Stimulated activated CD8-positive, alpha-beta memory T cell treated with anti-CD3 and anti-CD28 coated beads, Interleukin-7, amount 100 ng/mL, for 24 hours (primary cell): ENCODE measurements at places on chromosomes 11 and 22.

DNA sequence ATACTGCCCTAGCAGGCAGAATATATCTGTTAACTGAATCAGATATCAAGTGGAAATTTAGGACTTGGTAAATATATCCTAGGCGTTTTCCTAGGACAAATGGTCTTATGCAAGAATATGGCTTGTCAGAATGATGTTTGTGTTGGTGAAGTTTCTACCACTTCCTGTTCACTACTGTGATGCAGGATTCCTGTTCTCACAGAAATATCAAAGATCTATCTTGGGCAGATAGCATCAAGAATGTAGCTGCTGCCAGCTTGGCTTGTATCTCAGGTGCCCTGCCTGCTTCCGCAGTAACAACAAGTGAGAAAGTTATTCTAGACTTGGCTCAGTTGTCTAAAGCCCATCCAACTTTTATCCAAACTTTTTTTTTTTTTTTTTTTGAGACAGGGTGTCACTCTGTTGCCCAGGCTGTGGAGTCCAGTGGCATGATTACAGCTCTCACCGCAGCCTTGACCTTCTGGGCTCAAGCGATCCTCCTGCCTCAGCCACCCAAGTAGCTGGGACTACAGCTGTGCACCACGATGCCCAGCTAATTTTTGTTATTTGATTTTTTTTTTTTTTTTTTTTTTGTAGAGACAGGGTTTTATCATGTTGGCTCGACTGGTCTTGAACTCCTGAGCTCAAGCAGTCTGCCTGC, 61.3 kb downstream of the PPME1 start:
- no peak for DNase-seq

DNA sequence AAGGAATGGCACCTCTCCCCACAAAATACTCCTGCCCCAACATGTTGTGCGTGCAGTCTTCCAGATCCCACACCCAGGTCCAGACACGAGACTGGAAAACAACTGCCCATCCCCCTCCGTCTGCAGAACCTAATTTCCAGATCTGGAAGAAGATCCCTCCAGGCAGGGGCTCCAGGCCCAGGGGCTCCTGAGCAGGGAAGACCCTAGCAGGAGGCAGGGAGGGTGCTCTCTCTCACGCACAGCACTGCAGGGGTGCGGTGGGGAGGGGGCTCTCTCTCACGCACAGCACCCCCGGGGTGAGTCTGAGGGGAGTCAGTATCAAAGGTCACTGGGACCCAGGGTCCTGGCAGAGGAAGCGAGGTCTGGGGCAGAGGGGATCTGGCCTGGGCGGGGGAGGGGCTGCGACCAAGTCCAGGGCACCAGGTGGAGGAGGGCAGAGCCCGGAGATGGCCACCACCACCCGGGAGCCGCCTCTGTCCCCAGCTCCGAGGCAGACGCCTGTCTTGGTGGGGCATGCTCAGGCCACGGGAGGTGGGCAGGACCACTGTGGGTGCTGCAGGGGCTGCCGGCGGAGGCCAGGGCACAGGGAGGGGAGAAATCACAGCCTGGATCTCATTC, 1.7 kb downstream of the MLC1 start:
- DNase-seq: no peak

GRCh38 chr11:70491696-70492472, 93.6 kb downstream of the CTTN start:
- no peak for DNase-seq

DNA sequence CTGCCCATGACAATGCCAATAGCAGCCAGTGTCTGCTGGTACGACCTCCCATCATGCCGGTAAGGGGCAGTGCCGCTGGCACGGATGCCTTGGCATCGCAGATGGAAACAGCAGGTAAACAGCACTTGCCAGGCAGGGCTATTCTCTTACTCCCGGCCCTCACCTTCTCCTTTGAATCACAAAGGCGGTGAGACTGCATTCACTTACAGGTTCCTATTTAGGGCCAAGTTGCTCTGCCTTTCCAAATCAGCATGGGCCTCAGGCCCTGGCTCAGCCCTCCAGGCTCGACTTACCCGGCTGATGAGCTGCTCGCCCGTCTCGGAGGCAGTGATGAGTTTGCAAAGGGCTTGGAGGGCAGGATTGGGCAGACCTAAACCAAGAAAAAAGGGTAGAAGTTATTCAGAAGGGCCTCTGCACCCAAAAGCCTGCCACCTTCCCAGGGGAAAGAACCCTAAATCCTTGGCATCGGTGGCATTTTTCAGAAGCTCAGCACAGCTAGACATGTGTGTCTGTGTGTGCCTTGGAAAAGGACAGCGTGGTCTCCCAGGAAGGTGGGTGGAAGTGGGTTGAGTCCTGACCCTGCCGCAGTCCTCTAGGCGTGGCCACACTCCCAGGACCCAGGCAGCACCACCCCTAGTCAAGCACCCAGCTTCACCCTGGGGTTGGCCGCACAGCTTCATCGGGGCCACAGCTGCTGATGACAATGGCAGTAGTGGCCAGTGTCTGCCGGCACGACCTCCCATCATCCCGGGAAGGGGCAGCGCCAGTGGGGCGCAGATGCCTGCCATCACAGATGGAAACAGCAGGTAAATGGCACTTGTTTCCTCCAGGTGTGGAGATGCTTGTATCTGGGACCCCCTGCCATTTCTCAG, 73.5 kb upstream of the PITPNB start:
- no peak for DNase-seq

- DNase-seq: no peak
Observed at GRCh38 chr11:68117853-68118470, 3.2 kb downstream of the CHKA start.

DNA sequence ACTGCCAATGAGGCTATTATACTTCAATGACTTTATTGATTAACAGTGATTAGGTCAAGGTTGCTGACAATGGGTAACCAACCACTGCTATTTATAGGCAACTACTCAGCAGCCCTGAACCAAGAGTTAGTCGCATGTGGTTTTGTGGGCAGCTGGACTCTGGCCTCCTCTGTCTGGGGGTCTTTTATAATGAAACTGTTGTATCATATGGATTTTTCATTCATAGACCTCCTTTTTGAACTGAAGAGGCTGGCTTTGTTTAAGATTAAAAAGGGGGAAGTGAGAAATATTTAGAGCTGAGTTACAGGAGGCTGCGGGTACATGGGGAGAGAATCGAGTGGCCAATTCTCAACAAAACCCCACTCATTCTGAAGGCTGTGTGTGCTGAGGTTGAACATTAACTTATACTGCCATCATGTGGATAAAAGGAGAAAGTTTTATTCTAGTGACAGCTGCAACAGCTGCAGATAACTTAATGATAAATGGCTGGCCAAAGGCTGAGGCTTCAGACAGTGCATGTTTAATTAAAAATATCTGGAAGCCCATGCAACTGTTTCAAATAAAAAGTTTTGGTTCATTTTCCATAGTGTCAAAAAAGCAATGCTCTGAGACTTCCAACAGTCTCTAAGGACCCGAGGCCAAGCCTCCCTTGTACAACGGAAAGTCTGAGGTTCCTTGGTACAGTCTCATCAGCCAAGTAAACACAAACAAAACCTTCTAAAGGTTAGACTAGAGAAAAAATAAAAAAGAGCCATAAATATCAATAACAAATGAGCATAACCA, 682.6 kb downstream of the KCNA4 start:
- no peak for DNase-seq

GRCh38 chr11:66118847-66119246, 48.8 kb downstream of the PACS1 start:
- DNase-seq: no peak

- DNase-seq: no peak
Observed at GRCh38 chr22:45551310-45552016, 48.8 kb downstream of the FBLN1 start.

DNA sequence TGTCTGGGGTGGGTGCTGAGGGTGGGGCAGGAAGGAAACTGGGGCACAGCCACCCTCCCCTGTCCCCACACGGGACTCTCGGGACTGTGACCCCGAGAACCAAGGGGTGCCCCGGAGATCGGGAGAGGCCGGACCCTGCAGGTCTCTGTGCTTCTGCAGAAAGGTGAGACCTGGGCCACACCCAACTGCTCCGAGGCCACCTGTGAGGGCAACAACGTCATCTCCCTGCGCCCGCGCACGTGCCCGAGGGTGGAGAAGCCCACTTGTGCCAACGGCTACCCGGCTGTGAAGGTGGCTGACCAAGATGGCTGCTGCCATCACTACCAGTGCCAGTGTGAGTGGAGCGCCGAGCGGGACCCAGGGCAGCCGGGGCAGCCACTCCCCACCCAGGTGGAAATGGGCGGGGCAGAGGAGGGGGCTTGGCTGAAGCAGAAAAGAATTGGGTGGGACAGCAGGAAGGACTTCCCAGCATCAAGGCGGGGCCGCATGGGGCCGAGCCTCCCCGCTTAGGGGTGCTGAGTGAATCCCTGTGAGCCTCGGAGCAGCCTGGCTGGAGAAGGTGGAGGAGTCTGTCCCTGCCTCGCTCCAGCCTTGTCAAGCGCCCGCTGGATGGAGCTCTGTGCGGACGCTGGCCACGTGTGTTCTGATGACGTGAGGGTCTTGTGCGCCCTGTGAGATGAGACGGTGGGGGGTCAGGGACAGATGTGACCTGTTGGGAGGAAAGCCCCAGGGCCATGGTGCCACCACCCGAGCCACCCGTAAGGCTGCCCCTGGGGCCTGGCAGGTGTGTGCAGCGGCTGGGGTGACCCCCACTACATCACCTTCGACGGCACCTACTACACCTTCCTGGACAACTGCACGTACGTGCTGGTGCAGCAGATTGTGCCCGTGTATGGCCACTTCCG, 29.3 kb upstream of the MUC5B start:
- DNase-seq: no peak

DNA sequence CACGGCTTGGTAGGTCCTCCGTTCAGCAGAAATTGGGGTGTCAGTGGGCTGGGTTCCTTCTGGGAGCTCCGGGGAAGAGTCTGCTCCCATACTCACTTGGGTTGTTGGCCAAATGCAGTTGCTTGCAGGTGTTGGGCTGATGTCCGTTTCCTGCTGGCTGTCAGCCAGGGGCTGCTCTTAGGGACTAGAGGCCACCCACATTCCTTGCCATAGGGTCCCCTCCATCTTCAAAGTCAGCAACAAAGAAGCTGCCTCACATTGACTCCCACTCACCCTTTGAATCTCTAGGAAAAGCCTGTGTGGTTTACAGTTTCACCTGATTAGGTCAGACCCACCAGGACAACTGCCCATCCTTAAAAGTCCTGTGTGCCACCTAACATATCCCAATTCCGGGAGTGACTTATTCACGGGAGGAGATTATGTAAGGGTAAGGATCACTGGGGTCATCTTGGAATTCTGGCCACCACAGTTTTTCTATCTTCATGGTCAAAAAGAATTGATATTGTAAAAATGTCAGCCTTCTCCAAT, 43.0 kb downstream of the TPCN2 start:
- DNase-seq: no peak

DNA sequence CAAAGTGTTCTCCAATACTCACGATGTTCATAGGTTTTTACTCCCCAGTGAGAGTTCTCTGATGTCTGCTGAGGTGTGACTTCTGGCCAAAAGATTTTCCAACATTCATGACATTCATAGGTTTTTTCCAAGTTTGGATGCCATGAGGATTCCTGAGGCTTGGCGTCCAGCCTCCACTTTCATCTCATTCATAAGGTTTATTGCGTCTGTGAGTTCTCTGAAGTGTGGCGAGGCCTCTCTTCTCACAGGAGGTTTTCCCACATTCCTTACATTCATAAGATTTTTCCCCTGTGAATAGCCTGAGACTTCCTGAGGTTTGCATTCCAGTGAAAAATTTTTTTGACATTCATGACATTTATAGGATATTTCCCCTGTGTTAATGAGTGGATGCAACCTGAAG, 1014.1 kb downstream of the LRRC4C start:
- no peak for DNase-seq

DNA sequence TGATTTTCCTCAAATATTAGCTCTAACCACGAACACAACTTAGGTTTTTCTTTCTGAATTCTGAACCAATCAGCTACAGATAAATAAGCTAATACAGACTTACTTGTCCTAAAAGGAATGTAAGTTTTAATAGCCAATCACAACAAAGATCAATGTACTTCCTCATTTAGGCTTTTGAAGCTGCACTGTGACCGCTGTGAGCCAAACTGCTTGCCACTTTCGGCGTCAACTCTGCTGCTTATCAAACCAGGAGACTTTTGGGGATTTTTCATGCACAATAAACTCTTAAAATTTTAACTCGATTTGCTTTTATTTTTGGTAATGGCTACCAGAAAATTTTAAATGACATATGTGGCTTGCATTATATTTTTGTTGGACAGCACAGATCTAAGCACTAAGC, 92.5 kb downstream of the TMPRSS5 start:
- DNase-seq: no peak

GRCh38 chr22:19654338-19654987, 59.8 kb upstream of the SEPTIN5 start:
- no peak for DNase-seq

DNA sequence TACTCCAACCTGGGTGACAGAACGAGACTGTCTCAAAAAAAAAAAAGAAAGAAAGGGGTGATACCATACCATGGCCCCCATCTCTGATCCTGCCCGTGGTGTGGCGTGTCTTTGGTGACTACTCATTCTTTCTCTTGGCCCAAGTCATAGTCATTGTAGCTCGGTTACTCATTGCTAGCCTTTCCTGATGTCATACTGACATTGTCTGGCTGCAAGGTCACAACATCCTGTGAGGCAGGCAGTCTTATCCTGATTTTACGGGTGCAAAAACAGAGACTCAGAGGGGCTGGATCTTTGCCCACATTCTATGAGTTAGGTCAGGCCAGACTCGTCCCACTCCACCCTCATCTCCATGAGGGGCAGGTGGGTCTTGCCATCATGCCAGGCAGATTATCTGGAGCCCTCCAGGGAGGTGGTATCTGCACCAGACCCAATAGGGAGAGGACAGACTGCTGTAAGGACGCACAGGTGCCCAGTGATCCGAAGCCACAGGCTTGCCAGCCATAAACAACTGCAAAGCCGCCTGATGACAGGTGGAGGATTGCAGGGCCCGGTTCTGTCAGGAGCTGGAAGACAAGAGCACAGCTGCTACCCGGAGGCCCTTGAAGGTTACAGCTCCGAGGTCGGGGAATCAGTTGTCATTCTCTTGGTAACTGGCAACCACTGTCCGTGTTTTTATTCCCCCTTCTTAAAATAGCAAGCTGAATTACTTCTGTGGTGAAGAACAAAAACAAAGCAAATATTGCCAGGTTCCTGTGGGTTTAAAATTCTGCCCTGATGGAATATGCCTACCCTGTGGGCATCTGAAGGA, 13.8 kb downstream of the TOM1 start:
- DNase-seq: no peak

- no peak for DNase-seq
Observed at GRCh38 chr11:92875473-92875872, 94.0 kb upstream of the MTNR1B start.

GRCh38 chr22:49084206-49084605, 743.5 kb downstream of the BRD1 start:
- no peak for DNase-seq

GRCh38 chr11:130042093-130042591, 27.6 kb upstream of the APLP2 start:
- no peak for DNase-seq

GRCh38 chr11:133163463-133164419, 368.6 kb downstream of the OPCML start:
- DNase-seq: no peak

GRCh38 chr22:36191106-36191836, 10.3 kb downstream of the APOL4 start:
- no peak for DNase-seq

GRCh38 chr22:42318967-42319366, 48.5 kb upstream of the TCF20 start:
- no peak for DNase-seq

GRCh38 chr11:69890476-69890875, 71.3 kb upstream of the FGF3 start:
- DNase-seq: no peak
